ENCODE measurements at places on chromosomes 3 and 15.

DNA sequence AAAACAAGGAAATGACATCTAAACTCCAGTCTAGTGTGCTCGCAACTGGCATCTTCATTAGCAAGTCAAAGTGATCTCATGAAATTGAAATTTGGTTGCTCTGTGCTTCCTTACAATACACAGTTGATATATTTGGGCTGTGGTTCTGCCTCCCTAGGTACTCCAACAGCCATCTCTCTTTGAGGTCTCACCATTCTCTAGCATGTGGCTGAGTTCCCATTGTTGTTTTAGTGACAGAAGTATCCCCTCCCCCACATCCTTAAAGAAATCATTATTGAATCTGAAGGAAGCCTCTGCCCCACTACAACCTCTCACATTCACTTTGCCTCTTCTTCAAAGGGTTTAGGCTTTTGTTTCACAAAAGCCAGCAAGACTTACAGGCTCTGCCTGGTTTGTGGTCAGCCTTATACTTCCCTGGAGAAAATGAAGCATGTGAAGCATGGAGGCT is 516.5 kb downstream of the NLGN1 start:
- ATAC-seq, result no peak

DNA sequence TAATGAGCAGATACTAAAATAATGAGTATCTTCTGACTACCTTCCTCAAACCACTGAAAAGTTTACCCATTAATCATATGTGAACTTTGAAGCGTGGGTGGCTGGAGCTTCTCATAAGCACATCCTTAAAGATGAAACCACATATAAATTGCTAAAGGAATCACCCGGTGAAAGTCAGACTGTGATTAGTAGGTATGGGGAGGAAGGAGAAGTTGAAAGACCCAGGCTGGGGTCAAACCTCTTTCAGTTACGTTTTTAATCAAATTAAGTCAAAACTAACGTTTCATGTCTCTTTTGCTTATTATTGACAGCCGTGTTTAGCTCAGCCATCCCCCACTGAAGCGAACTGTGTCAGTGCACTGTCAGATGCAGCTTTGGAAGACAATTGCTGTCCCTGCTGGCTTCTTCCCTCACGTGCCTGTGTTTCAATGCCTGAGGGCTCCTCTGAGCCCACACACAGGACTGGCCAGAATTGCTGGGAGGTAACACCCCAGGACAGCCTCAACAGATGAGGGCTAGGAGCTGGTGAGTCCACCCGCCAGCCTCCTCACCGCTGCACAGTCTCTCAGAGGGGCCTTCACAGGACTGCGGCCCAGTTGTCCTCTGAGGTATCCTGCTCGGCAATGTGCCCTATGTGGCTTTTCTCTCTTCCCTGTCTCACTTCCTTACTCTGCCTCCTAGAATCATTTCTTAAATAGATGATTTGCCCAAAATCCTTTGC is 29.3 kb upstream of the SH3BP5 start:
- ATAC-seq, result peak; percentile 85

- ATAC-seq, result no peak
Observed at GRCh38 chr3:63467392-63467791, 185.1 kb upstream of the SNTN start.

DNA sequence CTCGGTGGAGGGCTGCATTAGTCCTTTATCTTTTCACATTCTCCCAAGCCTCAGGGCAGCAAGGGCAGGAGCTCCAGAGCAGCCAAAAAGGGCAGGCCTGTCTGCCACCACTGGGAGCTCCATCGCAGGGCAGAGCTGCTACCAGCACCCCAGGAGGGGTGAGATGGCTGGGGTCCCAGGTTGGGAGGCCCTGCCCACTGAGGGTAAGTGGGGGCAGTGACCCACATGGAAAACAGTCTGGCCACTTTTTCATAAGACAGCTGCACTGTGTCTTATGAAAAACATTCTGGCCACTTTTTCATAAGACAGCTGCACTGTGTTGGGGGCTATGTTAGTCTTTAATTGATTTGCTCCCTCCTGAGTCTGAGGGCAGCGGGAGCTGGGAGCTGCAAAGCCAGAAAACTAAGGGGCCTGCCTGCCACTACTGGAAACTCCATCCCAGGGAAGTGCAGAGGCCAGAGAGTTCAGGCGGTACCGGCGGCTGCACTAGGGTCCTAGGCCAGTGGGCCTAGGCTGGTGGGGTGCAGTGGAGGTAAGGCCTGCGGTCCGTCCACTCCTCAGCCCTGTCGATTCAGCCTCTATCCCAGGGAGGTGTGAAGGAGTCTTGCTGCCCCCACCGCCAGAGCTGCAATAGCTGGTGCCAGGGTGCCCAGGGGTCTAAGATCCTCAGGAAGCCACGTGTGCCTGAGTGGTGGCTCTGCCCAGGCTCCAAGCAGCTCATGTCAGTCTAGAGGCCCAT is 45.4 kb downstream of the TMCO5A start:
- ATAC-seq, result no peak

- ATAC-seq, result no peak
Observed at GRCh38 chr3:123361071-123361470, 87.8 kb downstream of the ADCY5 start.

Data from activated CD4-positive, CD25-positive, alpha-beta regulatory T cell treated with anti-CD3 and anti-CD28 coated beads, Interleukin-2, amount 50 U/mL, for 24 hours (primary cell).